ENCODE measurements at places on chromosomes 2 and 18.

DNA sequence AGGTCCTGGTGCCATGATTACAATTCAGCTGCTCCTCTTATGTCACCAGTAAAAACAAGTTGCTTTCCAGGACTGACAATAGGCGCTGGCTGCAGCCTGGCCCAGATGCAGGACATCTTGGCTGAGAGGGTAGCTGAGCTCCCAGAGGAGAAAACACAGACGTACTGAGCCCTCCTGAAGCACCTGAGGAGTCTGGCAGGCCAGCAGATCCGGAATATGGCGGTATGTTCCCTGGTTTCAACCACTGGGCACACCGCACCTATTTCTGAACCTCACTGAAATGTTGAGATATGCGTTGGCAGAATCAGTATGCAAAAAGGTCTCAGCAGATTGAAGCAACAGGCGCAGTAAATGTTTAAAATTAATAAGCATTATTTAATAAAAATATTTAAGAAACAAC, 73.1 kb upstream of the BZW1 start:
- DNase-seq: no peak

GRCh38 chr2:38070438-38070837, 5.5 kb downstream of the CYP1B1 start:
- DNase-seq: no peak

- peak; percentile 31 for DNase-seq
Observed at GRCh38 chr2:190119257-190119656, 56.7 kb upstream of the MSTN start.

DNA sequence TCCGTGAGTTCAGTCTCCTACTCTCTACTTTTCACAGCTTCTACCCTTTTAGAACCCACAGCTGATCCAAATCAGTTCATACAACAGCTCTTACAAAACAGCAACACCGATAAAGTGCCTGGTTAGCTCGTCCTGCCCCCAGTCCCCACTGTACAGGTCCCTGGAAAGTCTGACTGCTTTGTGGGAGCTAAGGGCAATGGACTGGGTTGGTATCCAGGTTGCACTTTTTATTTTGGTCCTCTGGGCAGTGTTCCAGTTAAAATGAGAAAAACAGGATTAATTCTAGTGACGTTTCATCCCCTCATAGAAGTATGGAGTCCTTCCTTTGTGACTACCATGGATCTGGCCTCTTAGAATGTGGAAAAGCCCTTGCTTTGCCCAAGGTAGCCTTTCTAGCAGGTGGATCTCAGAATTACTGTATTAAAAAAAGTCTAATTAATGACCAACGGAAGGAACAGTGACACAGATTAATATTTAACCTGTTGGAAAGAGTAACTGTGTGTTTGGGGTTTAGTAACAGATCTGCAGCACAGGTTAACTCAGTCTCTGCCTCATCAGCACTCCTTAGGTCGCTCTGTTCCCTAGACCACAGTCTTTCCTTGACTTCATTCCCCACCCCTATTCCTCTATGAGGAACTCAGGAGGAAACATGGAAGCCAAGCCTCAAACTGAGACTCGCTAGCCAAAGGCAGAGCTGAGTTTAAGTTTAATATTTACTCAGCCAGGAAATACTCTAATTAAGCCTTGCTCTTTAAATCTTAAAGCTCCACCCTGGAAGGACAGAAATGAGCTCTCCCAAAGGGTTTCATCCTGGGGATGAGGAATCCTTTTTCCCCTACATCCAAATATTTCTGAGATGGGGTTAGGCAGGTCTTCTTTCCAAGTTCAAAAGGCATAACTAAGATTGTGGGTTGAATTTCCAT, 52.8 kb upstream of the ITGA6 start:
- DNase-seq: no peak

DNA sequence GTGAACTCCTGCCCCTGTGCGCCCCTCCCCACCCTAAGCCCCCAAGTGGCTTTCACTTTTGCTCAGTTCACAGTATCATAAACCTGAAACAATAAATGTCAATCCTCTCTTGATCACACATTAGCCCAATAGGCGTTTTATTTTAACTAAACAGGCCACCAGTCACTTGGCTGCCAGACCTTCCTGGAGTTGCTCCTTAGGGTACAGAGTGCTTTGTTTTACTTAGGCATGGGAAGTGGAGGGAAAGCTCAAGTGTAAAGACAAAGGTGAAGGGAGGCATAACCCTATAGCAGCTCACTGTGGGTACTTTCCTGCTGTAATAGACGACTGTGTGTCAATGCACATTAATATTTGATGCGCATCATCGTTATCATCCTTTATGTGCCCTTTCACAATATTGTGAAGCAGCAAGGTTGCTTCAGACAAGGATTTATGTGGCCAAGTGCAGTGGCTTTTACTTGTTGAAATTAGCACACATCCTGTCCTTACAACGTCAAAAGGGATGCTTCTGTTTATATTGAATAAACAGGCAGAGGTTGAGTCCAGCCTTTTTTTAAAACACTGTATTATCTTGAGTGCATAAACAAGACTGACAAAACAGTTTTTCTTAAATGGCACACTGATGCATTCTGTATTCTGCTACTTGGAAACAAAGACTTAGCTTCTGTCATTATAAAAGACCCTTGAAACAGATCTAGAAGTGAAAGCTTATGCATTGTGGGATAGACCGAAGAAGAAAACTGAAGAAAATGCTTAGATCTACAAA, 168.5 kb downstream of the TMEFF2 start:
- no peak for DNase-seq

DNA sequence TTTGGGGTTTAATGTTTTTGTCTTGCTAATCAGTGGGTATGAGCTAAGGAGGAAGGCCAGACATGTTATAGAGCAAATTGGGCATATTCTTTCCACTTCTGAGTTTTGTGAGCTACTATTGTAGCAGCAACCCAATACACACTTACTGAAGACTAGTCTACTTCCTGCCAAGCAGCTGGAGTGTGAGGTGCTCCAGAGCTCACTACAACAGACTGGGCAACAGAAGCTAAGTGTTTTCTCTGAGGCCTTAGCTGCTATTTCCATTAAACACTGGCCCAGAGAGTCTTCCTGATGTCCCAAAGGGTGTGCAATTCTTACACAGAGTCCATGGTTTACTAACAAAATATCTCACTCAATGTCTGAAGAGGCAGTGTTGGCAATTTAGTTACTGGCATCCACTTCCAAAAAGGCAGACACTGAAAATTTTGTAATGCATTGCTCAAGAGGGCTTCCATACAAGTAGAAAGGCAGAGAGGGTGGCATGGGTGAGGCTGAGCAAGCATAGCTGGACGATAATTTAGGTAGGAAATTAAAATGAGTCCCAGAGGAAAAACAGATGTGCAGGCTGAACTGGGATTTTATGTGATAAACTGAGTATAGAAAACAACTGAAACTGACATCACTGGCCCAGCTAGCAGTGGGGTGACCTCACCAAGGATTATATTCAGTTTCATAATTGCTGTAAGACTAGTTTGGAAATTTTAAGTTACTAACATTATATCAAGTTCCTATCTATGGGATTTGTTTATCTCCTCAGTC, 68.6 kb downstream of the ZC3H6 start:
- DNase-seq: no peak

DNA sequence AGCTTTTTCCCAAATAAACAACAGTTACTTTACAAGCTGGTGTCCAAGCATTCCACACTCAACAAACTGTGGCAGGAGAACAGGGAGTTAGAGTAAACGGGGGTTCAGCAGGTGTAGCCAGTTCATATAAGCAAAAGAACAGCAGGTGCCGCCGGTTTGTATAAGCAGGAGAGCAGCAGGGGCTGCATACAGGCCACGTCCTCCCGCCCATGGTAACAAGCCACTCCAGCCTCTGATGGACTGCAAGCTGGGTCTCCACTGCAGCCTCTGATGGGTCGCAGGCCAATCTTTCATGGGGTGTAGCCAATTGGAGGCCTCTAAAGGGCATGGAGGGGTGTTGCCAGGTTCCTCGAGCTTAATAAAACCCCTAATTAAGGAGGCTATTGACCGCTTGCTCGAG, 189.3 kb downstream of the ANKRD30B start:
- no peak for DNase-seq

GRCh38 chr2:24559473-24560113, 68.5 kb downstream of the NCOA1 start:
- DNase-seq: no peak

DNA sequence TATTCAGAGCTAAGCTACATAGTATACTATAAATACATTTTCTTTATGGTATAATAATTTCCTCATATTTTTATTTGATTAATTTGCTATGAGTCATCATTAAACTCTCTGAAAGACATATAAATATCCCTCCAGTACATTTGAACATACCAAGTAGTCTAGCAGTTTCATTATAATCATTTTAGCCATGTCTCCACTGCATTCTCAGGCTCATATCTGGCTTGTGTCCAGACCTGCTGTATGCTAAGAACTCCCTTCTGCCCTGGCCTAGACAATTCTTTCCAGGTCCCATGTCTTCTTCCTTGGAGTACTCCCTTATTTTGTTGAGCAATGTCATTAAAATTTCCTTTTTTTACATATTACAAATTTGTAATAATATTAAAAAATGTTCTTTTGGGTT, 16.6 kb upstream of the DYNC1I2 start:
- no peak for DNase-seq

- no peak for DNase-seq
Observed at GRCh38 chr2:162261032-162261945, 18.0 kb upstream of the FAP start.

GRCh38 chr2:20578895-20579825, 71.7 kb downstream of the HS1BP3 start:
- no peak for DNase-seq

GRCh38 chr2:190655113-190655512, 6.2 kb downstream of the NAB1 start:
- DNase-seq: no peak

- no peak for DNase-seq
Observed at GRCh38 chr2:105143467-105144151, 97.9 kb upstream of the GPR45 start.

DNA sequence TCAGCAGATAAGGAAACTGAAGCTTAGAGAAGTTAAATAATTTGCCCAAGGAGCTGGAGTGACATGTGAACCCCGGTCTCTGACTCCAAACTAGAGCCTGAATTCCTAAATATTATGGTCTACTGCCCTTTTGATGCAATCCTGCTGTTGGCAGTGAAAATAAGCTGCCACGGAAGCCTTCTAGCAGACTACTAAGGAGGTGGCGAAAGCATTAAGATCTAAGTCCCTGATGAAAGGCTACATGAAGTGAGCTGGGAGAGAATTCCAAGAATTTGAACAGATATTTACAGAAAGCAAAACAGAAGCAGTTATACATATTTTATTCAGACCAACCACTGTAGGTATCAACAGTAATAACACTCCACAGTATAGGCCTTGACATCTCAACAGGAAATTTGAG, 28.1 kb downstream of the TRMT61B start:
- DNase-seq: no peak

DNA sequence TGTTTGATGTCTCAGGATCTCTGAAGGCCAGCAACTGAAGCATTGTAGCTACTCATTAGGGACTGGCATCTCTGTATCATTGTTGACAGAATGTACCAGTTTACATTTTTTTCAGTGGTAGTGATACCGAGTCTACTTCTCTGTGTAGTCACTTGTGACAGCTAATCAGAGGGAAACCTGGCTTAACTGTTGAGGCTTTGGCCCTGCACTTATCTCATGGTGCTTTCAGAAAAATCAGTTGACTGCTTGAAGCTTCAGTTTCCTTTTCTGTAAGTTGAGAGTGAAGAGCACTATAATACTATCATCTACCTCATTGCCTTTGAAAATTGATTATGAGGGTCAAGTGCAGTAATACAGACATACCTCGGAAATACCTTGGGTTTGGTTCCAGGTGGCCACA, 90.0 kb downstream of the COMMD1 start:
- no peak for DNase-seq

GRCh38 chr18:8801263-8801901, 96.0 kb downstream of the MTCL1 start:
- no peak for DNase-seq

DNA sequence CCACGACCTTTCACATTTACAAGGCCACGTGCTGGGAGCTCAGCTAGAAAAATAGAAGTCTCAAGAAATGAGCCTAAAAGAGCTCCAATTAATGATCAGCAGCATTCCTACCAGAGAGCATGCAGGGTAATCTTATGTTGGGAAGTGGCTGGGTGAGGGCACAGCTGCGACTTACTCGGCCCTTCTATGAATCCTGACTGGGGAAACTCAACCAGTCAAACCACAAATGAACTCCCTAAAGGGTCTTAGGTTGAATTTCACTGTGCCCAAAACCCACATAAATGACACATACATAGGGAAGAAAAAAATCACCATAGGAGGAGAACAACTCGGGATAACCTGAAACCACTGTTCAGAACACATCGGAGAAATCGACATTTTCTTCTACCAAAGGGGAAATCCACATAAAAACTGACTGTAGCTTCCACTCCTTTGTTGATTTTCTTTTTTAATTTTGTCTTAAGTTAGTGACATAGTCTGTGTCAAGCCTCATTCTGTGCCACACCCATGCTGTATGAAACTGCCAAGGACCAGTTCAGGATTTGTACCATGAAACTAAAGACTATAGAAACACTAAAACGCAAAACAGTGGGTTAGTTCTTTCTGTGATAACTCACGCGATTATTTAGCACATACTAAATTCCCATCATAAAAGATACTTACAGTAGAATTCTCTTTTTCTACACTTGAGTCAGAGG, 54.7 kb downstream of the UXS1 start:
- no peak for DNase-seq

- no peak for DNase-seq
Observed at GRCh38 chr2:3704692-3705091, 1.3 kb downstream of the DCDC2C start.

- no peak for DNase-seq
Observed at GRCh38 chr18:8471372-8471771, 137.9 kb upstream of the RAB12 start.

DNA sequence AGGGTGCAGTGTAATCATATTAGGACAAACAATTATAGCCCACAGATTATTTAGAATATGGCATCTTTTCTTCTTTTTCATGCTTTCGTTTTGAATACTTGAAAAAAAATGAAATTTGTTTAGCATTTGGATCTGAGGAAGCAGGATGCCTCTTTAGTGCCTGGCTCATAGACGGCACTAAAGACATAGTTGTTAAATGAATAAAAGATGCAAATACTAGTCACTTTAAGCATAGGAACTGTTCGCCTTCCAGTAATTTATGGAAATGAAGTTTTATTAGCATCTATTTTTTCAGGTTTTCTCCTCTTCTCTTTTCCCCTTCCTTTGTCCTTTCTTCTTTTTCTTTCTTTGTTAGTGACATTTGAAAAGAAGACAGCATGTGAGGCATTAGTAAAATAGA, 80.4 kb downstream of the CHST9 start:
- DNase-seq: no peak

- DNase-seq: no peak
Observed at GRCh38 chr2:209091056-209091455, 332.8 kb upstream of the MAP2 start.

GRCh38 chr18:75128051-75128605, 80.8 kb downstream of the PTGR3 start:
- no peak for DNase-seq

Measured in stimulated activated CD8-positive, alpha-beta memory T cell treated with anti-CD3 and anti-CD28 coated beads, Interleukin-7, amount 100 ng/mL, for 4 hours (primary cell).